ENCODE measurements at places on chromosomes 1 and 21.

- DNase-seq: no peak
Observed at GRCh38 chr1:85342207-85342606, 65.8 kb upstream of the BCL10 start.

GRCh38 chr1:8646996-8647395 lies 170.4 kb downstream of the RERE start:
- no peak for DNase-seq

DNA sequence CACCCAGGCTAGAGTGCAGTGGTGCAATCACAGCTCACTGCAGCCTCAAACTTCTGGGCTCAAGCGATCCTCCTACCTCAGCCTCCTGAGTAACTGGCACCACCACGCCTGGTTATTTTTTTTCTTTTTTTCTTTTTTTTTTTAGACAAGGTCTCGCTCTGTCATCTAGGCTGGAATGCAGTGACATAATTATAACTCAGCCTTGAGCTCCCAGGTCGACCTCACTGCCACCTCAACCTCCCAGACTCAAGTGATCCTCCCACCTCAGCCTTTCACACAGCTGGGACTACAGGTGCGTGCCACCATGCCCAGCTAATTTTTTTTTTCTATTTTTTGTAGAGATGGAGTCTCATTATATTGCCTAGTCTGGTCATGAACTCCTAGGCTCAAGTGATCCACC lies 66.9 kb upstream of the ECE1 start:
- no peak for DNase-seq

GRCh38 chr1:67704351-67704750 lies 19.4 kb downstream of the GADD45A start:
- no peak for DNase-seq

- DNase-seq: no peak
Observed at GRCh38 chr1:246195296-246195695, 311.8 kb downstream of the SMYD3 start.

GRCh38 chr1:95203908-95204437 lies 30.0 kb upstream of the RWDD3 start:
- no peak for DNase-seq

DNA sequence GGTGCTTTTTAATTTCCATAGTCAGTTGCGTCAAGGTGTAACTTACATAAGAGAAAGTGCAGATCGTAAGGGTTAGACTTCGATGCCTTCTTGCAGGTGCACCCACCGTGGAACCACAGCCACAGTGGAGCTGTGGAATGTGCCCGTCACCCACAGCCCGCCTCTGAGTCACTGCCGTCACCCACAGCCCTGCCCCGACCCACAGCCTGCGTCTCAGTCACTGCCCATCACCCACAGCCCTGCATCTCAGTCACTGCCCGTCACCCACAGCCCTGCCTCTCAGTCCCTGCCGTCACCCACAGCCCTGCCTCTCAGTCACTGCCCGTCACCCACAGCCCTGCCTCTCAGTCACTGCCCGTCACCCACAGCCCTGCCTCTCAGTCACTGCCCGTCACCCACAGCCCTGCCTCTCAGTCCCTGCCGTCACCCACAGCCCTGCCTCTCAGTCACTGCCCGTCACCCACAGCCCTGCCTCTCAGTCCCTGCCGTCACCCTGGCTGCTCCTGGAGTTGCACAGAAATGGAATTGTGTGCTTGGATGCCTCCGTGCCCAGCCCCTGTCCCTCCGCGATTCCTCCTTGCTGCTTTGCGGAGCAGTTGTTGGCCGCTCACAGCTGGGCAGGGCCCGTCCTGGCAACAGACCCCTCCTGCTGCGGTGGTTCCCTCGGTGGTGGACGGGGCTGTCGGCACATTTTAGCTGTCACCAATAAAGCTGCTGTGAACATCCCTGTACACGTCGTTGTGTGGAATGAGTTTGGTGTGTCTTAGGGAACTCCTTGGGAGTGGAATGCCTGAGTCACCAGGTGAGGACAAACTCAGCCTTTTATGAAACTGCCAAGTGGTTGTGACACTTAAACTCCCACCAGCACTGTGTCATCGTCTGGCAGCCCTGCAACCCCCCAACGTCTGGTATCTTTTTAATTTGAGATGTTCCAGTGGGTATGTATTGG lies 44.9 kb upstream of the COL6A2 start:
- peak; percentile 8 for DNase-seq

DNA sequence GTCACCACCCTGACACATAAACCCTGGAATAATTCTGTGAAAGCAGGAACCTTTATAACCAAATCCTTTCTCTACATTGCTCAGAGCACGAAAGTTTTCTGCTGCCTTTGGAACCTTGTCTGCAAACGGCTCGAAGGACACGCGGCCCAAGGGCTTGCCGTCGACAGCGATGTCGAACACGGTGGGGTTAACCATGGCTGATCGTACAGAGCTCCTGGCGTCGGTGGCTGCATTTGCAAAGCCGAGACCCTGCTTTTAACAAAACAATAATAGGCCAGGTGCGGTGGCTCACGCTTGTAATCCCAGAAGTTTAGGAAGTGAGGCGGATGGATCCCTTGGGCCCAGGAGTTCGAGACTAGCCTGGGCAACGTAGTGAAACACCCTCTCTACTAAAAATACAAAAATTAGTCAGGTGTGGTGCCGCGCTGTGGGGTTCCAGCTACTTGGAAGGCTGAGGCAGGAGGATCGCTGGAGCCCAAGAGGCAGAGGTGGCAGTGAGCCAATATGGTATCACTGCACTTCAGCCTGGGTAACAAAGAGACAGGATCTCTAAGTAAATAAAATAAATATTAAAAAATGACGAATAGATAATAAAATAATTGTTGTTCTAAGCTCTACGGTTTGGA lies 2.2 kb upstream of the EIF2B3 start:
- no peak for DNase-seq

GRCh38 chr1:47759251-47759935 lies 237.8 kb downstream of the TRABD2B start:
- no peak for DNase-seq

- no peak for DNase-seq
Observed at GRCh38 chr1:42385283-42385682, 4.7 kb downstream of the RIMKLA start.
